Activated naive CD4-positive, alpha-beta T cell (primary cell): ENCODE measurements at places on chromosomes 7 and 10.

GRCh38 chr7:152462995-152463708, 27.3 kb upstream of the KMT2C start:
- no peak for DNase-seq

GRCh38 chr10:12459762-12460161, 110.4 kb downstream of the CAMK1D start:
- no peak for DNase-seq

DNA sequence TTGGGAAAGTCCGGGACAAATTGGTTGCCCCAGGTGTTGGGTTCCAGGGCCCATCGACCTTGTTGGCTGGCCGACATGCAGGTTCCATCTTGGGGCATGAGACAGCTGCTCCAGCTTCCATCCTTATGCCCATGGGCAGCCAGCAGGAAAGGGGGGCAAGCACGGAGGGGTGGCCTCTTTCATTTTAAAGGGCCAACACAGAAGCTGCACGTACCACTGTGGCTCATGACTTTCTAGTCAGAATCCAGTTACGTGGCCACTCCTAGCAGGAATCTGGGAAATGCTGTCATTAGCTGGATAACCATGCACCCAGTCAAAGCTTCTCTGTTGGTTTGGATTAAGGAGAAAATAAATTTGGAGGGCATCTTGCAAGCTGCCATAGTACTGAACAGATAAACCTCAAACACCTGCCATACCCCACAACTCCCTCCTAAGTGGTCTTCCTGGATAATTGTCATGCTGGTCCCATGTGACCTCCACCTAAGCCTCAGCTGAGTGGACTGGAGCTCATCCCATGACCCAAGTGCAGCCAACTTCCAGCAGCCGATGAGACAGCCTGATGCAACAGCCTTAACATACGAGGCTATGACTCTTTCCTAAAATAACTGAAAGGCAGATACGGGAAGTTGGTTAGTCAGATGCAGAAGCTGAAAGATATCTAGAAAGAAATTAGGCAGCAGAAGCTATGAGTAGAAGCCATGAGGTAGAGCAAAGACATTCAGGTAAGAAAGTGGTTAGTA, 21.4 kb upstream of the GSDME start:
- DNase-seq = no peak

- DNase-seq = peak; percentile 29
Observed at GRCh38 chr7:98420966-98421612, 20.2 kb upstream of the BAIAP2L1 start.
